Glutamatergic neuron (in vitro differentiated cells): ENCODE measurements at places on chromosomes 16 and 17.

DNA sequence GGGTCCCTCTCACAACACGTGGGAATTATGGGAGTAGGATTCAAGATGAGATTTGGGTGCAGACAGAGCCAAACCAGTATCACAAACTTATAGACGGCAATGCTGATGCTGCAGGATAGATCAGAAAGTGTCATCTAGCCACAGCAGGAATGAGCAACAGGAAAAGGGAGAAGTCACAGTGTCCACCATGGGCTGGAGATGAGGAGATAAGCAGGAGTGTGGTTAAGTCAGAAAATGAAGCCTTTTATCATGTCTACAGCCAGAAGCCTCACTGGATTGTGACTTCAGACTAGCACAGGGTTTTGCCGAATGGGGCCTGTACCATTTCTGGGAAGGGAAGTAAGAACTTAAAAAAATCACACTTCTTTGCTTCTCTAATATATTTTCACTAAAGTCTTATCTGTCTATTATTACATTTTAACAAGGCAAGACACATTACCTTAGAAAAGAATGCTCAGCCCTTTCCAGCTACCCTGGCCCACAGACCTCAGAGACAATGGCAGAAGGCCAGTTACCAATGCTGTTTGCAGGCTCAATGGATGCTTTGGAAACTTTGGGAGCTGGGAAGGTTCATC is 490.2 kb upstream of the SALL1 start:
- DNase-seq, result no peak

DNA sequence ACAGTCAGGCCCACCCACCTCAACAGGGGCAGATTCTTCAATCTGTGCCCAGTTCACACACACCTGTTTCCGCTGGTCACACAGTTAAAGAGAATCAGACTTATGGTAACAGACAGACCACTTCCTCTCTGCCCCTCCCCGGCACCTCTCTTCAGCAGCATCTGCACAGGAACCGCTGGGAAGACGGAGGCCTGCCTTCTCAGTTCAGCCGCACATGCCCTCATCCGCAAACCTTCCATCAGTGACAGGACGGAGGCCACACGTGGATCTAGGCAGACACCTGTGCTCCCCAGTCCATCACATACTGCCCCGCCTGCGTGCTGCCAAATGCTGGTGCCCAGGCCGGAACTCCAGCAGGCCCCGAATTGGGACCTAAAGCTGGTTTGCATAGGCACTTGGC is 10.3 kb downstream of the PHB1 start:
- DNase-seq, result no peak

GRCh38 chr16:74747-75334 is 2.4 kb upstream of the RHBDF1 start:
- no peak for DNase-seq

- DNase-seq, result no peak
Observed at GRCh38 chr16:2808181-2808580, 8.9 kb upstream of the PRSS21 start.

DNA sequence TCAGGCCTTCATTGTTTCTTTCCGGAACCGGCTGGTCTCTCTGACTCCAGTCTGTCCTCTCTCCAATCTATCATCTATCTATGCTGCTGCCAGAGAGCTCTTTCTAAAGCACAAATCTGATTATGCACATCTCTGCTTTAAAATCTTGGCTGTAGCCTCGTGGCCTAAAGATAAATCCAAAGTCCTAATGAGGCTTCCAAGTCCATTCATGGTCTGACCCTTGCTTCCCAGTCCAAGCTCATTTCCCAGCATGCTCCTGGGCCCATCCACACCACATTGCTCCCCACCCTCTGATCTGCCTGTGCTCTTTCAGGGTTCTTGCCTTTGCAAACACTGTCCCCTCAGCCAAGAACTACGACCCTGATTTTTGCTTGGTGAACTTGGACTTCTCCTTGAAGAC is 21.5 kb upstream of the PHB1 start:
- no peak for DNase-seq

DNA sequence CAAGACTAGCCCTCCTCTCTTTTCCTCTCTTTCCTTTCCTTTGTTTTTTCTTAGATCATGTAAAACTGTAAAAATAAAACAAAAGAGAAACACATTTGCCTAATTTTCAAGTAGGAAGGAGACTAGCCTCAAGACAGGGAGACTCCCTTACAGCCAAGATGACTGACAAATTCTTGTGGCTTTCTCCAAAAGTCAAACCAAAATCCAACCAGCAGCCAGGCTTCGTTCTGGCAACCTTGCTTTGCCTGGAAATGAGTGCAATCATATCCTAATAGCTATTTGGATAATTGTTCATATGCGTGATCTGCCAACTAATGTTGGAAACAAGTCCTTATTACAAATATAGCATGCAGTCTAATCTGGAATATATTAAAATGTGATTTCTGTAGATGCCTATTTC is 868.9 kb upstream of the SOX9 start:
- DNase-seq, result no peak

GRCh38 chr16:59597269-59597668 is 863.2 kb upstream of the GOT2 start:
- no peak for DNase-seq

DNA sequence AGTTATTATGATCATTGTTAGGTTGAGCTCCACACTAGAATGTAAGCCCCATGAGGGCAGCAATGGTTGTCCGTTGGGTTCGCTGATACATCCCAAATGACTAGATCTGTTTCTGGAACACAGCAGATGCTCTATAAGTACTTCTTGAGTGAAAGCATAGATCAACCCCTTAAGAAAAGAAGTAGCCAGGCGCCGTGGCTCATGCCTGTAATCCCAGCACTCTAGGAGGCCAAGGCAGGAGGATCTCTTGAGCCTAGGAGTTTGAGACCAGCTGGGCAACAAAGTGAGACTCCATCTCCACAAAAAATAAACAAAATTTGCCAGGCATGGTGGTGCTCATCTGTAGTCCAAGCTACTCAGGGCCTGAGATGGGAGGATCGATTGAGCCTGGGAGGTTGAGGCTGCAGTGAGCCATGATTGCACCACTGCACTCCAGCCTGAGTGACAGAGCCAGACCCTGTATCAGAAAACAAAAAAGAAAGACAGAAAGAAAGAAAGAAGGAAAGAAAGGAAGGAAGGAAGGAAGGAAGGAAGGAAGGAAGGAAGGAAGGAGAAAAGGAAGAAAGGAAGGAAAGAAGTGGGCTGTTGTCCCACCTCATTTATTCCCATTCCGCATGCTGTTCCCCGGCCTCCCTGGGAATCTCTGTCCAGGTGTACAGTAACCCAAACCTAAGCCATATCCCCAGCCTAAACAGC is 54.4 kb upstream of the RPL38 start:
- DNase-seq, result no peak

DNA sequence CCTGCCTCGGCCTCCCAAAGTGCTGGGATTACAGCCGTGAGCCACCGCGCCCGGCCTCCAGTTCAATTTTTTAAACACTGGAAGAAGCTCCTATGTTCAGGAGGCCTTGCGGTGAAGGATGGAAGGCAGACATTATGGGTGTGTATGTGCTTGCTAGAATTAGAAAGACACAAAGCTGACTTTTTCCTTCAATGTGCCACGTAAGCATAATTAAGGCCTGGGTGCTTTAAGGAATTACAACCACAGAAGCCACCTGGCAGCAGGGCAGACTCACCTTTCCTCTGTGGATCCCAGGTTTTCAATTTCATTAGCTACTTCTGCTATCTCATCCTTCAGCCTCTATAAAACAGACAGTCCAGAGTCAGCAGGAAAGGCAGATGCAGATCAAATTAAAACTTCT is 74.2 kb downstream of the CYTH1 start:
- DNase-seq, result no peak

DNA sequence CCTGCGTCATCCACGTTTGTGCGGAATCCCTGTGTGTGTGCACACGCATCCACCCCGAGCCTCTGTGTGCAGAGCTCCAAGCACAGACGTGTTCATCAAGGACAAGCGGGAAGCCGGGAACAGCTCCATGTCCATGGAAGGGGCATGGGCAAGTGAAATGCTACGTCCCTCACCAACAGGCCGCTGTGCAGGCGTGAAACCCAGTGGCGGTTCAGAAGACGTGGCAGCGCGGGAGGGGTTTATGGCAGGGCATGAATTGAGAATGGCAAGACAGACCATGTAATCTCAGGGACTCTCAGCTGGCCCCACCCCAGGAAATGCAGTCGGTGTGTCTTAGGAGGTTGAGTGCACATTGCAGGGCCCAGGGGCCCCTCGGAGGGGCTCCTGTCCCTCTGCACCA is 52.7 kb downstream of the TBC1D16 start:
- DNase-seq, result no peak

- DNase-seq, result no peak
Observed at GRCh38 chr16:55036371-55036821, 105.7 kb downstream of the IRX5 start.

DNA sequence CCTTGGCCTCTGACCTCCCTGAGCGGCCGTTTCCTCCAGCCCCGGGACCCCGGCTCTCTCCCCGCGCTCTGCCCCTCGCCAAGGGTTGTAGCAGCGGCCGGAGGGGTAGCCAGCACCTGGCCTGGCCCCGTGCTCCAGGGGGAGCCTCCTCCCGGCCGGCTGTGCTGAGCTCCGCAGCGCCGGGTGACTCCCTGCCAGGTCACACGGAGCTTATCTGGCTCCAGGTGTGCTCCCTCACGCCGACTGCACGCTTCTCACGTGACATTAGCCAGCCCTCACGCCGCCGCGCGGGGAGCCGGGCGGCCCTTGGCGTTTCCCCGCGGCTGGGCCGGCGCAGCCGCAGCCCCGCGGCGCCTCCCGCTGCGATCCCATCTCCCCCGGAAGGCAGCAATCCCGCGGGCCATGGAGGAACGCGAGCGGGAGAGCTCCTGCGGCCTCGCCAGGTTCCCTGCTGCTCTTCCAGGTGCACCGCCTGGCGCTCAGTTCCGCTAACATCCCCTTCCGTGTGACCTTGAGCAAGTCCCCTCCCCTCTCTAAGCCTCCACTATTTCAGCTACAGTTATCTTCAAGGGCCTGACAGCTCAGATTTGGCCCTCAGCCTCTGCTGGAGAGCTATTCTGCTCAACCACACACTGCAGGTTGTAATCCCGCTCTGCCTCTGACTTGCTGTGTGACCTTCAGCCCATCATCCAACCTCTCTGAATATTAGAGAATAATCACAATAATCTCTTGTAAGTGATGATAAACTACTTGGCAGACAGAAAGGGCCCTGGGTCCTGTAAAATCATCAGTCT is 3.4 kb downstream of the MYO18A start:
- DNase-seq, result peak; percentile 53

DNA sequence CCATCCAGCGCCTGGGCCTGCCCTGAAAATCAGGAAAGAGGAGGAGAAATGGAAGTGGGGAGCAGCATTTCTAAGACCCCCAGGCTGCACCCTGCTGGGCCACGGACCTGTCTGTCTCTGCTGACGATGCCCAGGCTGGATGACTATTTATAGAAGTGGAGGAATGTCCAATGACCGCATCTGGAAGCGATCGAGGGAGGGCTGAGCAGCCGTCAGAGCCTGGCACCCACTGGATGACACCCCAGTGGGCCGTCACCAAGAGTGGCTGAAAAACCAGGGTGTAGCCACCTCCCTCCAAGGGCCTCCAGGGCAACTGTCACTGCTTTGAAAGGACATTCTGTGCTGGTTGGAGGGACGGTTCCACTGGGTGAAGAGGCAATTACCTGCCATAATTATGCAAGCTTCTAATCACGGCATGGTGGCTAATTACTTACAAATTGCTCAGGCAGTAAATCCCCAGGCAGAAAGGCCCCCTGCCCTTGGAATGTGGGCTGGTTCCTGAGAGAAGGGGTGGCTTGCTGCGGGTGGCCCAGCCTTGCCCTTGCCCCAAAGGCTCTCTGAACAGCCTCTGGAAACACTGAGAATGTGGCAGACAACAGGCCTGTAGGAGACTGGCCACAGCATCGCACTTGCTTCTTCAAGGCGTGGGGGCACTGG is 332.1 kb downstream of the C16orf95 start:
- no peak for DNase-seq

- DNase-seq, result no peak
Observed at GRCh38 chr17:14061666-14062560, 7.4 kb upstream of the COX10 start.

- no peak for DNase-seq
Observed at GRCh38 chr16:84768061-84768807, 51.6 kb upstream of the CRISPLD2 start.

GRCh38 chr17:689556-690275 is 24.9 kb downstream of the VPS53 start:
- no peak for DNase-seq

GRCh38 chr17:8455665-8456209 is 20.1 kb downstream of the NDEL1 start:
- no peak for DNase-seq

GRCh38 chr17:80860101-80860671 is 131.5 kb upstream of the CHMP6 start:
- DNase-seq, result no peak

DNA sequence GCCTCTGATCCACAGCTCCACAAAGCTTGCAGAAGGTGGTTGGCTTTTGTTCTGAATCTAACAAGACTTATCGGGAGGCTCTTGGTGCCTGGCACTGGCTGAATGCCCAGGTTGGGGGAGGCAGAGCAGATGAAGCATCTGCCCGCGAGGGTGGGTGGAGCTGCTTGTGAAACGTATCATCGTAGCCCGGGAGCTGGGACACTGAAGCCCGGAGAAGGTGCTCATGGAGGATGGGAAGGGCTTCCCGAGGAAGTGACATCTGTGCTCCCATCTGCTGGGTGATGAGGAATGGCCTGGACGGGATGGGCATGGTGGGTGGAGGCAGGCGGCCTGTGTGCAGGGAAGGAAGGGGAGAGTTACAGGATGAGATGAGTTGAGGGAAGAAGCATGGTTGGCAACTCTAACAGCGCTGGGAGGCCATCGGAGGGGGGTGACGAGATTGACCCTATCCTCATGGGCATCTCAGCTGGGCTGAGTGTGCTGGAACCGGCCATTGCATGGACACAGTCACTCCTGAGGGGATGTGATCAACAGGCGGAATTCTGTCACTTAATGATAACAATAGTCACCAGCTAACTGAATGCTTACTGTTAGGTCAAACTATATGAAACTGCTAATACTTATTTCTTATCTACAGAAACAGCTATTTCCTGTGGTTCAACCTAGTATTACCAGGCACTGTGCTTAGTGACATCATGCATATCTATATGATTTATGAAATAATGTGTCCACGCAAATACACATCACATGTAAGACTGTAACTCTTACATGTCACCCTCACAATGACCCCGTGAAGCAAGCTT is 102.7 kb downstream of the ABCC6 start:
- no peak for DNase-seq

- DNase-seq, result no peak
Observed at GRCh38 chr16:56684926-56685590, 2.8 kb downstream of the MT1X start.

GRCh38 chr17:59141860-59142259 is 13.1 kb downstream of the SKA2 start:
- no peak for DNase-seq
